Calu3 (cell line): ENCODE measurements at places on chromosomes 12 and 14. TPM values are rescaled to one million over a fixed set of nuclear protein-coding genes. Genes with fewer than 3 reads are reported as not detected.

Gene CEP128
- total RNA-seq: 22.9 and 26.3 TPM in 2 replicates

- no peak for DNase-seq
Observed at GRCh38 chr14:67602995-67603545, 3.0 kb upstream of the PIGH start.

Gene SLC5A8
- 0.12 TPM in 1 of 2 replicates, not detected in the other for total RNA-seq

DNA sequence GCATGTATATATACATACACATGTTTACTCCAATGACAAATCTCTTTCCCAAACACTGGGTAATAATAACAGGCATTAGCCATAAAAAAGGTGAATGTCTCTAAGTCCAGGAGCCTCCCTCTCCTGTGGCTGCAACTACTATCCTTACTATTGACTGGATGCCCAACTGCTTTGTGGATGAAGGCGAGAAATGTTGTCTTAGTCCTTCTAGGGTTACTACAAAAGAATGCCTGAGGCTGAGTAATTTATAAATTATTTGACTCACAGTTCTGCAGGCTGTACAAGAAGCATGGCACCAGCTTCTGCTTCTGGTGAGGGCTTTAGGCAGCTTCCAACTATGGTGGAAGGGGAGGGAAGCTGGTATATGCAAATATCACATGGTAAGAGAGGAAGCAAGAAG, 366.0 kb upstream of the DDHD1 start:
- no peak for DNase-seq

- DNase-seq: no peak
Observed at GRCh38 chr14:21199611-21200560, 44.0 kb upstream of the OR5AU1 start.

Gene LRTM2
- not detected in 2 replicates for total RNA-seq

DNA sequence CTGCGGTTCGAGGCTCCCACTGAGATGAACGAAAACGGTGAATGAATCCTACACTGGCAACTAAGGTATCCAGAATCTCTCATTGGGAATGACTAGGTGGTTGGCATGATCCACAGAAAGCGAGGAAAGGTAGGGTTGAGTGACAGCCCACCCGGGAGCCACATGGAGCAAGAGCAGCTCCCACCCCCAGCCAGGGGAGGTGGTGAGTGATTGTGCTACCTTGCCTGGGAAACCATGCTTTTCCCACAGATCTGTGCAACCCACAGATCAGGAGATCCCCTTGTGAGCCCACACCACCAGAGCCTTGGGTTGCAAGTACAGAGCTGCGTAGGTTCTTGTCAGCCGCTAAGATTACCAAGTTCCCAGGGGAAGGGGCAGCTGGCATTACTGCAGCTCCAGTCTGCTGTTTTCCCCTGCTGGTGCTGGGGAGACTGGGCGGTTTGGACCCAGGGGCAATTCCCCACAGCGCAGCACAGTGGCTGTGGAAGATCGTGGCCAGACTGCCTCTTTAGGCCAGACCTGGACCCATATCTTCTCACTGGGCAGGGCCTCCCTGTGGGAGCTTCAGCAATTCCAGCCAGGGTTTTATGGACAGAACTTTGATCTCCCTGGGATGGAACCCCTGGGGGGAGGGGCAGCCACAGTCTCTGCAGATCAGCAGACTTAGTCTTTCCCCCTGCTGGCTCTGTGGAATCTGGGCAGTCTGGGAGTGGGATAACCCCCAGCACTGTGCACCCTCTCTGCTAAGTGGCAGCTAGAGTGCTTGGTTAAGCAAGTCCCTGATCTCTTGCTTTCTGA, 44.6 kb upstream of the PPP4R3A start:
- DNase-seq: no peak

GRCh38 chr12:132083614-132083940, 60.5 kb downstream of the DDX51 start:
- no peak for DNase-seq

DNA sequence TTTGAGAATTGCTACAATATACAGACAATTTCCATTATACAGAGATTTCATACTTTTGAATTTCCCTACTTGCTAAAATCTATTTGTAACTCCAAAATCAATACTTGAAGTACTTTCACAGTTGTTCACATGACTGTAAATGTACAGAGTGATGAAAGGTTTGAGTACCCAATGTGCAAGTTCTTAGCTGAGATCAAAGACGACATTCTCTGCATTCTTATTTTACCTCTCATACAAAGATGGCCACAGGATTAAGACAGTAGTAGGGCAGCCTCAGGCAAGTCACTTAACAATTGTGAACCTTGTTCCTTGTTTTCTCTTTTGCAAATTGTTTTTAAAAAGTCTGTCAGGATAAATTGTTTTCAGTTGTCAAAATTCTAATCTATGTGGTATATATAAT, 255.9 kb upstream of the KITLG start:
- DNase-seq: no peak

GRCh38 chr12:126681676-126682075, 1585.3 kb upstream of the TMEM132C start:
- no peak for DNase-seq

GRCh38 chr14:106069804-106070625, 543.6 kb downstream of the TMEM121 start:
- DNase-seq: no peak

- peak; percentile 61 for DNase-seq
Observed at GRCh38 chr12:442235-442884, 17.4 kb upstream of the B4GALNT3 start.

Gene CCDC91
- 25.6 and 30.9 TPM in 2 replicates for total RNA-seq

GRCh38 chr12:12598864-12599263, 12.8 kb upstream of the CREBL2 start:
- no peak for DNase-seq

GRCh38 chr12:97167598-97167997, 260.5 kb downstream of the NEDD1 start:
- no peak for DNase-seq

Gene CCDC175
- total RNA-seq: not detected in 2 replicates

GRCh38 chr12:110940933-110941332, 20.6 kb upstream of the MYL2 start:
- no peak for DNase-seq

DNA sequence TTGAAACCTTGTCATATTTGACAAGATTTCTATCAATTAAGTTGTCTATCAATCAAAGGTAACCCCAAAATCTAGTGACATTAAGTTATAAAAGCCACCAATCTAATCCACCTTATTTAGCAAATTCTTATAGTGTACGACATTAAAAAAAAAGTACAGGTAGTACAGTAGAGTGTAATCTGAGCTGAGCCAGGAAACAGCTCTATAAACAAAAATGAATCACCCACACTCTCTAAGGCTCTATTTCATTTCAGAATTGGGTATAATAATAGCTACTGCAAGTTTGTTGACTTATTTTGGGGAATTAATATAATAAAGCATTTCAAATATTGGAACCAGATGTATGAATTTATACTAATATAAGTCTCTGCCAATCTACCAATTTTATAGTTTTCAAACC, 342.4 kb upstream of the FLRT2 start:
- no peak for DNase-seq

Gene RILPL1
- total RNA-seq: 9.5 and 9.7 TPM in 2 replicates
